GM19239 (cell line): ENCODE measurements at places on chromosomes 16 and 17.

- DNase-seq, result no peak
Observed at GRCh38 chr17:7873051-7873450, 15.2 kb downstream of the CYB5D1 start.

GRCh38 chr16:78607465-78607864 is 508.0 kb downstream of the WWOX start:
- DNase-seq, result no peak

GRCh38 chr16:57694725-57695679 is at the start of gene DRC7:
Gene DRC7, plus strand, starts transcription at chr16:57694806. Its CDS starts 3,144 bp downstream, at chr16:57697950.
- DNase-seq, result peak; percentile 52

DNA sequence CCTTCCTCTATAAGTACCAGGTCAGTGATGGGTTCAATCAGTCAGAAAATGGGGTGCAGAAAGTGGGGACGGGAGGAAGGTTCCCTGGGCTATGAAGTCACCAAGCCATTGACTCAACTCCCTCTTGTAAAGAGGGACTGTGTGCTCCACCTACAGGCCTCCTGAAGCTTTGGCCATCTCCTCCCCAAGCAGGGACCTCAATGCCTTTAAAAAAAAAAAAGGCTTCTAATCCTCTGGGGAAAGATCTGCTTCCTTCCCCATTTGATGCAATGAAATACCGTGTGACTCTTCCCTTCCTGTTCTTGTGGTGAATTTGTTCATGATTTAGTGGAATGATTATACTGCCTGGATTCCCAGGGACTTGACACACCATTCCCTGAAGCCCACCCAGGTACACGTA is 30.8 kb downstream of the VWA3A start:
- no peak for DNase-seq

- DNase-seq, result no peak
Observed at GRCh38 chr17:67558740-67559380, 158.9 kb upstream of the NOL11 start.

GRCh38 chr16:9766891-9767290 is 415.3 kb downstream of the GRIN2A start:
- DNase-seq, result no peak

DNA sequence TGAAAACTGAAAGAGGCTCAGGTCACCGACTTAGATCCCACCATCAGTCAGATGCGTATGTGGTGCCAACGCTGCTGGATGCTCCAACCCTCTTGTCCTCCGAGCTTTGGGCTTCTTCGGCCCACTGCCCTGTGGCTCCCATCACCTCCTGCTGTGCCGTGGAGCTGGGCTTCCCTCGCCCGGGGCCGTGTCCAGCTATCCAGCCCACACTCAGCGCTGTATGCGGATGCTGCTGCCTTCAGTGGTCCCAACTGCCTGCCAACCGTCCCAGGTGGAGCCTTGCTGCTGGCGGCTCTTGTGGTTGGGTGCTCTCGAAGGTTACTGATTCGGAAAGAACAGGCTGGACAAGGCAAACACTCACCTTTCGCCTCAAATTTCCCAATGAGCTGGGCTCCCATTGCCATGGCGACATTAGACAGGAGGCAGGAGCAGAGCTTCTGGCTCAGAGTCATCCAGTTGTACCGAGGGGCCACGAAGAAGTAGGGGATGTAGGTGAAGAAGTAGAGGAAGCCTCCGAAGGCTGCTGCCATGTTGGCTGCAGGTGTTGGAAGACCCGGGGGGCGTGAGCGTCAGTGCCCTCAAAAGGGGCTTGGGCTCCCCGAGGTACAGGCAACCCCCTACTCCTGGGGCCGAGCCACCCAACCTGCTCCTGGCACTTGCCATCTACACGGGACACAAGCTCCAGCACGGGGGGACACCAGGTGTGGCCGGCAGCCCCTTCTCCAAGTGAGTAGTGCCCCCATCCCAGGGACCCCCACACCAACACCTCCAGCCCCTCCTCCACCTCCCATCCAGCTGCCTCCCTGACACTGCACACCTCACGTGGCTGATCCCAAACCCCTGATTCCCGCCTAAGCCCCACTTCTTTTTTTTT is 32.2 kb downstream of the ABCA3 start:
- no peak for DNase-seq

GRCh38 chr17:13921841-13922776 is 147.2 kb upstream of the COX10 start:
- no peak for DNase-seq

GRCh38 chr16:85398688-85399582 is 214.2 kb upstream of the GSE1 start:
- DNase-seq, result no peak

DNA sequence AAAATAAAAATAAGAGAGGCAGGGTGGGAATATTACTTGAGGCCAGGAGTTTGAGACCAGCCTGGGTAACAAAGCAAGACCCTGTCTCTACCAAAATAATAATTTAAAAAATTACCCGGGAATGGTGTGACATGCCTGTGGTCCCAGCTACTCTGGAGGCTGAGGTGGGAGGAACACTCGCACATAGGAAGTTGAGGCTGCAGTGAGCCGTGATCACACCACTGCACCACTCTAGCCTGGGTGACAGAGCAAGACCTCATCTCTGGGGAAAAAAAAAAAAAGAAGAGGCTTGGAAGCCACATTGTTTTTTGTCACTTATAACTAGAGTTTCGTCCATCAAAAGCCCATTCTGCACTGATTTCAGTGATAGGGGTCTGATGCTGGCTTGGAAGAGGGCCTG is 3.3 kb upstream of the TMEM235 start:
- no peak for DNase-seq

DNA sequence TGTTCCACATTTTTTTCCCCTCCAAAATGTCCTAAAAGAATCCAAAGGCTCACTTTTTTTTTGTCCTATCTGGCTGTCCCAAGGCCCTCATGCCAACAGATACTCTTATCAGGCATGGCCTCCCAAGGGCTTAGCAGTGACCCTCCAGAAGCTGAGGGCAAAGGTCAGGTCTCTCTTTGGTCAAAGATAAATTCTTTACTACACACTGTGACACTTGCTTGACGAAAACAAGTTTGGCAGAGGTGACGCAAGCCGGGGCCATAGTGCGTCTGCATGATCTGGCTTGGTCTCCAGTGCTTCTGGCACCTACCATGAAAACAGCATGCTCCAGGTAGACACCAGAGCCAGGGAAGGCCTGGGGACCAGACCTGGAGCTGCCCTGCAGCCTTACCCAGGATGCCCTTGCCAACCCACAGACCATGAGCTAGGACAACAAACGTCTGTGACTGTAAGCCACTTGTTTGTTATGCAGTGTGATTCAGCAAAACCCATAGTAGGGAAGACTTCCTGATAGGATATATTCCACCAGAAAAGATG is 48.5 kb upstream of the IRF8 start:
- no peak for DNase-seq

GRCh38 chr17:64984181-64984580 is 64.9 kb upstream of the LRRC37A3 start:
- no peak for DNase-seq

GRCh38 chr16:70778901-70779309 is 22.1 kb downstream of the VAC14 start:
- no peak for DNase-seq

GRCh38 chr17:78665952-78666920 is 89.0 kb upstream of the DNAH17 start:
- DNase-seq, result no peak

- DNase-seq, result no peak
Observed at GRCh38 chr17:63703029-63703428, 3.1 kb upstream of the LIMD2 start.

DNA sequence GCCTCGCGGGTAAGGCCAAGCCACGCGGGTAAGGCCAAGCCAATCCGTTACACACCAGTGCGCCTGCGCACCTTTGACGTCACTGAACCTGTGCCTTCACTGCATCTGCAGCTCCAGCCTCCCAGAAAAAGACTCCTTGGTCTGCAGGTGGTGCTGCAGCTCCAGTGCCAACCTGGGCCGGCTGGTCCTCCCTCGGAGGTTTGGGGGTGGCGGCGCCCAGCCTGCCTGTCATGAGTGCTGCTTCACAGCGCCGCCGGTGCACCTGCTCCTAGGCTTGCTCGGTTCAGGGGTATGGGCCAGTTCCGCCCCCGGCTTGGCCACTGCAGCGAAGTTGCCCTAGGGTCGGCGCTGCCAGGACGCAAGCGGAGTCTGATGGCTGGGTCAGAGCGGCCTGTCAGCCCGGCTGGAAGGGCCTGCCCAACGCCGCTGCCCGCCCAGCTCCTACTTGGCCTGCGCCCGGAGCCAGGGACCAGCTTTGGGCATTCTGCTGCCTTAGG is 146.6 kb downstream of the USP22 start:
- DNase-seq, result no peak

DNA sequence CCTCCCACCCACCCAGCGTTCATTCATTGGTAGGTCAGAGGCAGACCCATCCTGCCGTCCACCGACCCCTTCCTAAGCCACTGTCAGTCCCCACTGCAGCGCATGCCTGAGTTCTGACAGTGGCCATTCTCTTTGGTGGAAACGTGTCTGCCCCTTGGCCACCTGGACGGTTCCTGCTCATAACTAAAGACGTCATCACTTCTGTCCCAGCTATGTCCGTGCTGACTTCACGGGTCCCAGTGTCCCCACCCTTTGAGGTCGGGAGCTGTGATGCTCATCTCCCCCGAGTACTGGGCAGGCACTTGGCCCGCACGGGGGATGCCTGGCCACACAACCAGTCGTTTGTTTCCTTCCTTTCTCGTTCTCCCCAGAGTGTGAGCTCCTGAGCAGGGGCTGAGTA is 267.1 kb downstream of the C16orf95 start:
- no peak for DNase-seq

GRCh38 chr16:71648921-71649320 is 22.9 kb downstream of the MARVELD3 start:
- DNase-seq, result no peak

GRCh38 chr17:34424814-34425491 is 61.9 kb upstream of the CCL1 start:
- no peak for DNase-seq

- DNase-seq, result no peak
Observed at GRCh38 chr17:80264205-80265075, 3.8 kb downstream of the RNF213 start.

GRCh38 chr16:27902551-27902950 is 161.0 kb downstream of the GSG1L start:
- DNase-seq, result no peak

DNA sequence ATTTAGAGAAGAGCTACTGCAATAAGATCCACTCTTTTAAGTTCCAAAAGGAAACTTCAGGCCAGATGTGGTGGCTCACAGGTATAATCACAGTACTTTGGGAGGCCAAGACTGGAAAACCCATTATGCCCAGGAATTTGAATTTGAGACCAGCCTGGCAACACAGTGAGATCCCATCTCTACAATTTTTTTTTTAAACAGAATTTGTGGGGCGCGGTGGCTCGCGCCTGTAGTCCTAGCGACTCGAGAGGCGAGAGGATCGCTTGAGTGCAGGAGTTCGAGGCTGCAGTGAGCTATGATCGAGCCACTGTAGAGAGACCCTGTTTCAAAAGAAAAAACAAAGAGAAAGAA is 793 bp downstream of the COG7 start:
- no peak for DNase-seq

DNA sequence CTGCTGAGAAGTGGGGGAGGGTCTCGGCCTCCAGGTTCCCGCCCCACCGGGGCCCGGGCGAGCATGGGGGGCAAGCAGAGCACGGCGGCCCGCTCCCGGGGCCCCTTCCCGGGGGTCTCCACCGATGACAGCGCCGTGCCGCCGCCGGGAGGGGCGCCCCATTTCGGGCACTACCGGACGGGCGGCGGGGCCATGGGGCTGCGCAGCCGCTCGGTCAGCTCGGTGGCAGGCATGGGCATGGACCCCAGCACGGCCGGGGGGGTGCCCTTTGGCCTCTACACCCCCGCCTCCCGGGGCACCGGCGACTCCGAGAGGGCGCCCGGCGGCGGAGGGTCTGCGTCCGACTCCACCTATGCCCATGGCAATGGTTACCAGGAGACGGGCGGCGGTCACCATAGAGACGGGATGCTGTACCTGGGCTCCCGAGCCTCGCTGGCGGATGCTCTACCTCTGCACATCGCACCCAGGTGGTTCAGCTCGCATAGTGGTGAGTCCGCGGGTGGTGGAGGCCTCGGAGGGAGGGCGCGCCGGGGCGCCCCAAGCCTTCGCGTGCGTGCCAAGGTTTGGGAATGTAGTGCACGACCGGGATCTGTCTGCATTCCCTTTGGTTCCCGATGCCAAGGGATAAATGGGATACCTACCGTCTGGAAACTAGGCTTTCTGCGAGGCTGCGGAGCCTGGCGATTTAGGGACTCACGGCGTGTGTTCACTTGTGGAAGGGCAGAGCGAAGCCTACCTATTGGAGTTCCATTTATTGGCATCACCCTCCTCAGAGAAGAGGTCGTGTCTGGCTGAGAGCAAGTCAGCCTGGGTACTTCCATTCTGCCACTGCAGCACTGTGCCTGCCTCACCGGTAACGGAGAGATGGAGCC is 1.0 kb downstream of the ZNRF1 start:
- peak; percentile 33 for DNase-seq

- DNase-seq, result peak; percentile 75
Observed at GRCh38 chr17:78484271-78485246, 92.6 kb downstream of the DNAH17 start.

- no peak for DNase-seq
Observed at GRCh38 chr16:69055008-69055407, 50.4 kb upstream of the HAS3 start.

DNA sequence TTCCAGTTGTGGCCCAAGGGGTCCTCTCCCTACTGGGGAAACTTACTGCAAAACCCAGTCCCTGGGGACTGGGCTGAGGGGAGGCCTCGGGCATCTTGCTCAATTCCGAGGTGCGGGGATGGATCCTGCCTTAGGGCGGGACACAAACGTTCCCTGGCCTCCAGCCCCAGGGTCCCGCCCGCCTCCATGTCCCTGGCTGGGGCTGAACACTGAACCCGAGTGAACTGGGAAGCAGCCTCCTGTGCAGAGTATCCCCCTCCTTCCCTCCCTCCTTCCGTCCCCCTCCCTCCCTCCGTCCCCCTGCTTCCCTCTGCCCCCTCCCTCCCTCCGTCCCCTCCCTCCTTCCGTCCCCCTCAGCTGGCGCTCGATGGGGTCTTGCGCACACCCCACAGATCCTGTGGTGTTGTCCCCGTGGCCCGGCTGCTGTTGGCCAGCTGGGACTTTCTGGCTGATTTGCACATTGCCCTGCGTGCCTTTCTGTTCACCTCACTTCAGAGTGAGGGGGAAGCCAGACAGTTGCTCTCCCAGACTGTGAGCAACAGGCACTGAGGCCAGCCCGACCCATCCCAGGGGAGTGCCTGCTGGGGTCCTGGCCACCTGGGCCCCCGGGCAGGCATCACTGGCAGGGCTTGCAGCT is 5.5 kb downstream of the TRAF7 start:
- DNase-seq, result no peak

- peak; percentile 37 for DNase-seq
Observed at GRCh38 chr16:23434380-23434779, 18.6 kb downstream of the COG7 start.
